Renal cortical epithelial cell (primary cell): ENCODE measurements at places on chromosomes 13 and 19.

- peak; percentile 18 for DNase-seq
These were observed 277.8 kb downstream of the ABCC4 start for GRCh38 chr13:95023405-95023804.

DNA sequence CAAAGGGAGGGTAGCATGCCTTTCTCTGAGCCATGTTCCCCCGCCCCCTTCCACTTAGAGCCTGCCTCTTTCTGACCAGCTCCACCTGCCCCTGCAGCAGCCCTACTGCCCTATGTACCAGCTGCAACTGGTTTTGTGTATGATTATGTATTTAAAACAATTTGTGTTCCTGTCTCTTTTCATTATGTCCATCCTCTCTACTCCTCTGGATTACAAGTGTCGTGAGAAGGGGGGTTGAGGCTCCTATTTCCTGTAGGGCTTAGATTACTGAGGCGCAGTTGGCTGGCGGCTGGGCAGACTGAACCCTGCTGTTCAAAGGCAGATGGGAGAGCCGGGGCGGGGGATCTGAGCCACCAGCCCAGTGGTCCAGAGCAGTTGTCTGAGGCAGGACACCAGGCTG is 213.3 kb downstream of the KCNRG start:
- no peak for DNase-seq

DNA sequence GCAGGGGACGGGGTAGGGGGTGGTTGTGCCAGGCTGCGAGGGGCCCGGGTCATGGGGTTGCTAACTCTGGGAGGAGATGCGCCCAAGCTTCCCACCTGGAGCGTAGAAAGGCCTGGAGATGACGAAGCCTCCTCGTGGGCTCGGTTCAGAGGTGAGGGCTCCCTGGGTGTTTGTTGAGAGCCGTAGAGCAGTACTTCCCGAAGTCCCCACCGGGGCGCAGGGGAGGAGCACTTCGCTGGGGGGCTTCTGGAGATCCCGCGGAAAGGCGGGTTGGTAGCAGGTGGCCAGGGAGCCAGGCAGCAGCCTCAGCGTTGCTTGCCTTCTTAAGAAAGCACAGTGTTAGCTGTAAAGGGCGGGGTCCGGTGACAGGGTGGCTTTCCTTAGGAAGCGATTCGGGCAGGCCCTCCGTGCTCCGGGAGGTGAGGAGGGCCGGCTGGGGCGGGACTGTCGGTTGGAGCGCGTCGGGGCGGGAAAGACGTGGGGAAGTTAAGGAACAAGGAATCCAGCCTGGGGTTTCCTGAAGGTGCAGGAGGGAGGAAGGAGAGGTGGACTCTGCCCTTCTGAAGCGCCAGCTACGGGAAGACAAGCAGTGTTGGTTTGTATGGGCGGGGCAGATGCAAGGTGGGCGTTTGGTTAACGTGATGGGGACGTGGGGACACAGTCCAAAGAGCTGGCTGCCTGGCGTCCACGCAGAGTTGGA is 3.3 kb downstream of the VSTM2B start:
- no peak for DNase-seq

DNA sequence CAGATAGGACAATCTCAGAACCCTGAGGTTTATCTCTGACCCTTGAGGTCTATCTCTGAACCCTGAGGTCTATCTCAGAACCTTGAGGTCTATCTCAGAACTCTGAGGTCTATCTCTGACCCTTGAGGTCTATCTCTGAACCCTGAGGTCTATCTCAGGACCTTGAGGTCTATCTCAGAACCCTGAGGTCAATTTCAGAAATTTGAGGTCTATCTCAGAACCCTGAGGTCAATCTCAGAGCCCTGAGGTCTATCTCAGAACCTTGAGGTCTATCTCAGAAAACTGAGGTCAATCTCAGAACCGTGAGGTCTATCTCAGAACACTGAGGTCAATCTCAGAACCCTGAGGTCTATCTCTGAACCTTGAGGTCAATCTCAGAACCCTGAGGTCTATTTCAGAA is 2.3 kb downstream of the TLE2 start:
- DNase-seq: no peak

- no peak for DNase-seq
These were observed 16.1 kb downstream of the LIG1 start for GRCh38 chr19:48154003-48154402.

DNA sequence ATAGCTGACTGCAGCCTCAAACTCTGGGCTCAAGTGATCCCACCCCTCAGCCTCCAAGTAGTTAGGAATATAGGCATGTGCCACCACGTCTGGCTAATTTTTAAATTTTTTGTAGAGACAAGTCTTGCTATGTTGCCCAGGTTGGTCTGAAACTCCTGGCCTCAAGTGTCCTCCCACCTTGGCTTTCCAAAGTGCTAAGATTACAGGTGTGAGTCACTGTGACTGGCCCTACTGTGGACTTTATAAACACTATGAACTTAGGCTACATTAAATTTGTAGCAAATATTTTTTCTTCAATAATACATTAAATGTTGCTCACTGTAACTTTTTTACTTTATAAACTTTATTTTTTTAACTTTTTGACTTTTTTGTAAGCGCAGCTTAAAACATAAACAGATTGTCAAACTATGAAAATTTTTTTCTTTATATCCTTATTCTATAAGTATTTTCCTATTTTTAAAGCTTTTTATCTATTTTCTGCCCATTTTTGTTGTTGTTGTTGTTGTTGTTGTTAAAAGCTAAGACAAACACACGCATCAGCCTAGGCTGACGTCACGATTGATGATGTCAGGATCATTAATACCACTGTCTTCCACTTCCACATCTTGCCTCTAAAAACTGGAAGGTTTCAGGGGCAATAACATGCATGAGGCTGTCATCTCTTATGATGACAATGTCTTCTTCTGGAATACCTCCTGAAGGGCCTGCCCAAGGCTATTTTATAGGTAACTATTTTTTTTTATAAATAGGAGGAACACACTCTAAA is 204.2 kb downstream of the KLF5 start:
- DNase-seq: no peak
